ENCODE measurements at places on chromosomes 3 and 15.

GRCh38 chr3:174132421-174133042 is 726.6 kb upstream of the NAALADL2 start:
- no peak for DNase-seq

DNA sequence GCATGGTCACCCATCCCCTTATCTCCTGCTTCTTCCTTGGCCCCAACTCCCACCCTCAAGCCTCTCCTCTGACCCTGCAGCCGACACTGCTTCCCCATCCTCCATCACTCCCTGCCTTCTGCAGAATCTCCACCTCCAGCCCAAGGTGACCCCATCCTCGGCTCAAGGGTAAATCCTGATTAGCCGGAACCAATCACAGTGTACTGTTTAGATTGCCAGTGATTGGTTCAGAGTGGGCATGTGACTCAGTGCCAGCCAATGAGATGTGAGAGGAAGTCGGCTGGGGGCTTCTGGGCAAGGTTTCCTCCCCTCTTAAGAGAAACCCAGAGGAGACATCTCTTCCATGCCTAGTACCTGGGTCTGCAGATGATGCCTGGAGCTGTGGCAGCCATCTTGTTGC is 10.3 kb downstream of the CACNA2D2 start:
- DNase-seq, result no peak

- DNase-seq, result no peak
Observed at GRCh38 chr15:70932397-70932796, 39.8 kb downstream of the LRRC49 start.

- DNase-seq, result no peak
Observed at GRCh38 chr15:100373120-100373896, 31.5 kb upstream of the ADAMTS17 start.

DNA sequence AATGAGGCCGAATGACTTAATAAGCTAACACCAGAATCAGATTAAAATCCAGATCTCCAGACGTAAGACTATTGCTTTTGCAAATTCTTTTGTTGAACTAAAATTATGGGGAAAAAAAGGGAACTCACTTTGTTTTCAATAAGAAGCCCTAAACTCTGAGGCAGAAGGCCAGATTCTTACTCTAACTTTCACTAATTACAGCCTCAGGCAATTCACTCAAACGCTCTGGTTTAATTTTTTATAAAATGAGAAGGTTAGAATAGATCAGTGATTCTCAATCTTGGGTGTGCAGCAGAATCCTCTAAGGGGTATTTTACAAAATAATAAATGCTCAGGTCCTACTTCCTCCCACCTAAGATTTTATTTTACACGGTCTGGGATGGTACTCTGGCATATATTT is 38.1 kb downstream of the C3orf70 start:
- no peak for DNase-seq

GRCh38 chr3:53495520-53496391 is 1.3 kb downstream of the CACNA1D start:
- DNase-seq, result no peak
